ENCODE measurements at places on chromosomes 1 and 21. TPM values are rescaled to one million over a fixed set of nuclear protein-coding genes. Genes with fewer than 3 reads are reported as not detected.

- no peak for DNase-seq
These were observed 24.5 kb upstream of the CTSK start for GRCh38 chr1:150832597-150832996.

DNA sequence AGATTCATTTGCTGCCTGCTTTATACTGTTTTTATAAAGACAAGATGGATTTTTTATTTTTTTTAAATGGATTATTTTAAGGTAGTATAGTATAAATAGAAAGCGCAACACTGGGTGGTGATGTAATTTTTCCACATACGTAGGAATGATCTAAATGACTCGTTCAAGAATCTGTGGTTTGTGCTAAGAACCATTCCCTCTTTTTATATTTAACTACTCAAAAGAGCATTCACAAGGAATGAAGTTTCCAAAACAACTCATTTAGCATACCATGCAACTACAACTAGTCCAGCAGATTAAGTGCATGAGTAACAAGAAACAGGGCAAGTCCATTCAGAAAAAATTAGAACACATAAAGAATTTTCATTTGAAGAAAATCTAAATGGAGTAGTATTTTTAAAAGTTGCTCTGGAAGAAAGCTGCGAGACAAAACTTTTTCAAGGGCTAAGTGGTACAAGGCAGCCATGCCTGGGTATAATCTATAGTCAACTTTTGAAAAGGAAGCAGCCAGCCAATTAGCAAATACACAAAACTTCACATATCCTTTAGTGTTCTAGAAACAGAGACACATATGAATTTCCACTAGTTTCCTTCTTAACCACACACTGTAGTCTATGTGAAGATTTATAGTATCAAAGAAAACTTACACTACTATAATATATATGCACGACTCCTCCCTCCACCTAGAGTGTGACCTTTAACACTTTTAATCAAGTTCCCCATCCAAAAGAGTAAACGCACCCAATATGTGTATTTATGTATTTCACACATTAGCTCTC is 23.4 kb downstream of the GTF2B start:
- DNase-seq = no peak

- DNase-seq = no peak
These were observed 81.2 kb upstream of the HOOK1 start for GRCh38 chr1:59733443-59734141.

- DNase-seq = no peak
These were observed 102.4 kb upstream of the ZNF281 start for GRCh38 chr1:200512191-200512590.

- no peak for DNase-seq
These were observed 309.8 kb downstream of the MATN1 start for GRCh38 chr1:30413606-30414005.

- no peak for DNase-seq
These were observed 520 bp downstream of the ZBTB17 start for GRCh38 chr1:15975358-15975804.

DNA sequence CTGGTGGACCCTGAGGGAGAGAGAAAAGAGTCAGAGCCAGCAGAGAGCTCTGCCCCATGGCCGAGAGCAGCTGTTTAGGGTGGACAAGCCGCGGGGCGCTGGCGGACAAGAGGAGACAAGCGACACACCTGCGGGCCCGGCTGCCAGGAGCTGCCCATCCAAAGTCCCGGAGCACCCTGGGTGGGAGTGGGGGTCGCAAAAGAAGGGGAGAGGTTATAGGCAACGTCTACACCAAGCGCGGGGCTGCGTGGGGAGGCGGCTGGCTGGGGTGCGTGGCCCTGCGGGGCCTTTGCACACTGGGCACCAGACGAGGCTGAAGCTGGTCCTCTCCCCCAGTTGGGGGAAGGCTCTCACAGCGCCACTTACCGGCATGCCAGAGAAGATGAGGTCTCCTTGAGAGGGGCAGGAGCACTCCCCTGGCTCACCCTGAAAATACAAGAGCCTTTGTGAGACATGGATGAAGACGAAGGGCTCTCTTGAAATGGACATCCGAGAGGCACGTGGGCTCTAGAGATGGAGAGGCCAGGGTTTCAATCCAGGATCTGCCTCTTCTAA is 24.1 kb downstream of the COL16A1 start:
- DNase-seq = no peak

- no peak for DNase-seq
These were observed 121.9 kb upstream of the IVNS1ABP start for GRCh38 chr1:185438936-185439335.

DNA sequence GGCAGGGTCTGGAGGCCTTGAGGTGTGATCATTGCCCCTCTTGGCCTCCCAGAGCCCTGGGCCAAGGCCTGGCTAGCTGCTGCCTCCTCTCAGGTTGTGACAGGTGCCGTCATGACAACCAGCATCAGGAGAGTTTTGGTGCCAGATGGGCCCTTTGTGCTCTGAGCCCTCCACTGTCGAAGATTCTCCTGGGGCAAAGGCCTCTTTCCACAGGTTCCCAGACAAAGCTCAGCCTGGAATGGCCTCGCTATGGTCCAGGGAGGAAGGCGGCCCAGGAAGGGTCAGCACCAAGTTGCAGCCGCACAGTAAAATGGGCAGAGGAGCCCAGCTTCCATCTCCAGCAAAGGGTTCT is 78.4 kb downstream of the ALPL start:
- no peak for DNase-seq

- DNase-seq = no peak
These were observed 54.3 kb downstream of the KCNC4 start for GRCh38 chr1:110264430-110264829.

DNA sequence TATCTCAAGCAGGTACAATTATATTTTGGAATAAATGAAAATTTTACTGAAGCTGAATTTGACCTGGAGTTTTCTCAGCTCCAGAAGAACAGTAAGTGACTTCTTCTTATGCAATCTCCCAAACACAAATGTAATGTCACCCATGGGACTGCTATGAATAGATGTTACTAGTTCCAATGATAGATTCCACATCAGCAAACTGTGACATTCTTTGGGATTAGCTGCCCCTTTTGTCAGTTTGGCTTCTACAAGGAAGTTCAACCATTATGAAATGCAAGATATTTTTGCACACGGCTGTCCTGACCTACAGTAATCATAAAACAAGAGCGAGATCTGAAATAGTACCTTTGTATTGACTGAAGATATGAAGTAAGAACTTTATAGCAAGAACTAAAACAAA is 27.8 kb upstream of the TSNAX start:
- DNase-seq = no peak

DNA sequence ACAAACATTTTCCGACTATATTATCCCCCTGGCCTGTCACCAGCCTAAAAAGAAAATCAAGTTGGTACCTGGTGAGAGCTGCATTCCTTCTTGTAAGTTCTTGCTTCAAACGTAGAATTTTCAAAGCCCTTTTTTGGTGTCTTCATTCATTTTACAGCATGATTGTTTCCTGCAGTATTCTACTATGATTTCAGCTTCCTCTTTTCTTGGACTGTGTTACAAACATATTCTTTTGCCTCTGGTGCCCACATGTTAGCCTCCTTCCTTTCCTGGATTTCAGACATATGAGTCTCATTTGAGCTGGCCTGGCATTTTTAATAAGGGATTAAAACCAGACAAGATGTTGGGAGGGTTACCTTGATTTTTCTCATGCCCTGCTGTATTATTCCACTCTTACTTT is 142.5 kb downstream of the PIGK start:
- DNase-seq = no peak

DNA sequence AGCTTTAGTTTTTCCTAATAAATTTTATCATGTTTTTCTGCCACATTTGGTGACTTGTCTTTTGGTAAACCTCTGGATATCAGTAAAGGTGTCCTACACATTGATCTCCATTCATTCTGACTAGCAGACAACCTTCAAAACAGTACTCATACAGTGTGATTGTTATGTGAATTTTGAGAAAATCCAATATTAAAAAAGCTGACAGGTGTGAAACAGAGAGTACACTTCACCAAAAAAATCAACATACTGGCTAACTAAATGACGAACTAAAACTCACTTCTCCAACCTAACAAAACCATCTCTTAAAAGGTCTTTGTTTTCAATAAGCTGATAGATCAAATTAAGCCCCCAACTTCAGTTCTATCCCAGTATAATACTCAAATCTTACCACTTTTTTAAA is 1.5 kb downstream of the FRRS1 start:
- no peak for DNase-seq

- no peak for DNase-seq
These were observed 37.2 kb downstream of the PCNT start for GRCh38 chr21:46361176-46361575.

DNA sequence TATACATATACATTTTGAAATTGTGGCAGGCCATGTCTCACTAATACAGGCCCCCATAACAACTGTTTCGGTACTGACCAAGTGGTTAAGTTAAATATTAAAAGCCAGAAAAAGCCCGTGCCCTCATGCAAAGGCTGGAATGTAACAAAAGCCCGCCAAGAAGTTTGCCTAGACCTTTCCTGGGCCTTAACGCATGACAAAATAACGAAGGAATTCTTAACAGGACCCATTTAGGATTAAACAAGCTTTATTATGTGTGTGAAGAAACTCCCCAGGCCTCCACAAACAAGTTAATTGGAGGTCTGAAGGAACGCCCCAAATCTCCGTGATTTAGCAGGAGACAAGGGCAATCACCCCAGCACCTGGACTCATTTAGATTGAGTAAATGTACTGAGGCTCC is 42.4 kb downstream of the TNFSF4 start:
- no peak for DNase-seq

DNA sequence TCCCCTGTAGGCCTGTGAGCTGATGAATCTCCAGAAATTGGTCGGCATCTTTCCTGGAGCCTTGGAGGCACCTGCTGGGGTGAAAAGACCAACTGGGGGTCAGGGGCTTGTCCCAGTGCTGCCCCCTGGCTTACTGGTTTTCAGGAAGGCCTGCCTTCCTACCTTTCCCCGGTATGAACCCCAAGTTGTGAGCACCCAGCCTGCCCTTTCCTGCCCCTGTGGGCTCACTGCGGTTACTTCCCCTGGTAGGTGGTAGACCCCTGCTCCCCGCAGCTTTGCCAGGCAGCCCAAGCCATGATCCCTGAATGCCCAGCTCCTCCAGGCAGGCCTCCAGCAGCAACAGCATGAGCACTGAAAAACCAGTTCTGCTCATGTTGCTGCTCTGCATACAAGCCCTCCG is 10.2 kb downstream of the DMRTB1 start:
- no peak for DNase-seq

DNA sequence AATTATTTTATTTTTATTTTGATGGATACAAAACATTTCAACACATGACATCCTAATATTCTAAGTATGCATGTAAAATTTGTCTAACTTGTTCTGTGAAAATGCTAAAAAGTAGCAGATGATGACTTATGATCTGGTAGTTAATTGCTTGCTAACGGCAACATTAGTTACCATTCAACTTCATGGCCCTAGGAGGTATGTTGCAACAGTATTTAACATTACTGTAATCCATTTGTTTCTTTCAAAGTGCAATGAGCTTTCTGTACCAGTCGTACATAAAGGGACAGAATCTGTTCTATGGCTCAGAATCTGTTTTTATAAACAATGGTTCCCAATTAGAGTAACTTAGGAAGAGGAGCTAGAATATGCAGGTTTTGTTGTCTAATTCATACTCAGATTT is 91.5 kb upstream of the ZNHIT6 start:
- no peak for DNase-seq

GRCh38 chr1:8875216-8875861 is 3.1 kb downstream of the ENO1 start:
- no peak for DNase-seq

The MROH9 gene
- not detected for polyA plus RNA-seq

The KRTAP12-2 gene
- not detected for polyA plus RNA-seq

The KISS1 gene
- polyA plus RNA-seq = 1.3 TPM

The SELE gene
- polyA plus RNA-seq = 0.44 TPM

The DMRTA2 gene
- polyA plus RNA-seq = not detected

The B3GALT6 gene
- 15.2 TPM for polyA plus RNA-seq

The PGBD5 gene
- polyA plus RNA-seq = 7.2 TPM

The GBP4 gene
- 11.2 TPM for polyA plus RNA-seq

The RNU1-1 gene
- not detected for polyA plus RNA-seq

The ODR4 gene
- polyA plus RNA-seq = 33.4 TPM

The ALPL gene
- polyA plus RNA-seq = 30.2 TPM

The ALDH4A1 gene
- 64.7 TPM for polyA plus RNA-seq

The NHLH2 gene
- polyA plus RNA-seq = not detected
